ENCODE measurements at places on chromosomes 1 and 21.

GRCh38 chr1:151372058-151372934 lies at the start of gene SELENBP1:
Gene SELENBP1 (minus strand): TSS chr1:151372705. CDS start chr1:151372641, 64 bp downstream.
- DNase-seq, result no peak

GRCh38 chr1:34982820-34983376 lies 2.2 kb downstream of the TMEM35B start:
- DNase-seq, result no peak

- DNase-seq, result no peak
Observed at GRCh38 chr1:158485455-158485854, 13.4 kb downstream of the OR10R2 start.

DNA sequence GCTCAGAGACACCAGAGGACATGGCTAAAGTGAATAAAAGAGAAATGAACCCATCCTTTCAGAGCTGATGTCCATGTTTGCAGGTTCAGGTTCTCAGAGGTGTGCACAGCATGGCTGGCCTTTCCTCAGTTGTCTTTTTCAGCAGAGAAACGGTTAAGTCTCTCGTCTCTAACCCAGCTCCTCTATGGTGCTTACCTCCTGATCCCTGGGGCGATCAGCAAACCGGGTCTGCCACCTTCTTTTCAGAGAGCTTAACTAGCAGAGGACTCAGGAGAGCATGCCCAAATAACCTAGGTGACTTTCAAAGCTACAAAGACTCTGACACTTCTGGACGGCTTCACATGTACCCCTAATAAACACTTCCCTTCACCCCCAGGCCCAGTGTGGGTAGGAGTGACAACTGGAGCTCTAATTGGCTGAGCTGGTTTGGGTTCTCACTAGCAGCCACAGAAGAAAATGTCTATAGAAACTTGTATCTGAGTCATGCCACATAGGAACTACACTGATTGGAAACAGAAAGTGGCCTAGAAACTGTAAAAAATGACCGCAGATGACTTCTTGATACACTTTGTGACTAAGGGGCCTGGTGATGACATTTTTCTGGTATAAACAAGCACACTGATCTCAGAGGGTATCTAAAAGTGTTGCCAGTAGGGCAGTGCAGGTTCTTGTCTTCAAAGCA lies at the start of gene AIM2:
AIM2 (minus strand) TSS at position 329 of the 682 bp plus-strand sequence. CDS start 3,267 bp downstream, outside the sequence.
- DNase-seq, result peak; percentile 71

DNA sequence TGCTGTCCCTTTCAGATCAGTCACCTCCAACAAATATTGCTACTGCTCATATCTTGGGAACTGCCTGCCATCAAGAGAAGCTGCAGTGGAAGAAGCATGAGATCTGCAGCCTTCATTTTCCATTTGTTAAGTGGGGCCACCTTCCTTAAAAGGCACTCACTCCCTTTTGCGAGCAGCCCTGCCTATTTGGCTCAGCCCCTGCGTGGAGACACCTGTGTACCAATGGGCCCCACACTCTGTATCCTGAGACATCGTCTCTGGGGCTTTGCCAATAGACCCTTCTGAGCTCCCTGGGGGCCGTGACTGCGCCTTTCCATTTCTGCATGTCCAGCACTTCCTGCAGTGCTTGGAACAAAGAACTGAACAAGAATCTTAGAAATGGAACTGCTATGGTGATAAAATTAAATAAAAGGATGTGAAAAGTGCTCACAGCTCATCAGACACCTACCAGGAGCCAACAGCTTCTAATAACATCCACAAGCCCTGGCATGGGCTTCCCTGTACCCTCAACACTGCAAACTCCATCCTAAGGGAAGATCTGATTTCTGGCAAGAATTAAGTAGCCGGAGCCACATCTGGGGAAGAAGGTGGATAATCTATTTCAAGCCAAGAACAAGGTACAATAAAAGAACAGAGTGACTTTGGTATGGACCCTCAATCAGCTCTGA lies 36.7 kb downstream of the PARP1 start:
- DNase-seq, result no peak

GRCh38 chr1:204075890-204076846 lies 3.3 kb downstream of the SOX13 start:
- DNase-seq, result no peak

GRCh38 chr21:35896060-35896459 lies 164.3 kb downstream of the SETD4 start:
- no peak for DNase-seq

GRCh38 chr1:167538657-167539056 lies 14.9 kb downstream of the CREG1 start:
- DNase-seq, result no peak

DNA sequence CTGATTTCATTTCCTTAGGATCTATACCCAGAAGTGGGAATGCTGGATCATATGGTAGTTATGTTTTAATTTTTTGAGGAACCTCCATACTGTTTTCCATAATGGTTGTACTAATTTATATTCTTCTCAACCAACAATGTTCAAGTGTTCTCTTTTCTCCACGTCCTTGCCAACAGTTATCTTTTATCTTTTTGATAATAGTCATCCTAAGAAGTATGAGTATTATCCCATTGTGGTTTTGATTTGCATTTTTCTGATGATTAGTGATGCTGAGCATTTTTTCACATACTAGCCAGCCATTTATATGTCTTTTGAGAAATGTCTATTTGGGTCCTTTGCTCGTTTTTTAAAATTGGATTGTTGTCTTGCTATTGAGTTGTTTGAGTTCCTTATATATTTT lies 38.5 kb downstream of the ABCD3 start:
- no peak for DNase-seq

GRCh38 chr1:30244801-30245200 lies 478.6 kb downstream of the MATN1 start:
- no peak for DNase-seq

- DNase-seq, result no peak
Observed at GRCh38 chr1:84587099-84587498, 12.9 kb upstream of the CTBS start.

GRCh38 chr1:220504329-220504728 lies 23.6 kb upstream of the MARK1 start:
- no peak for DNase-seq

- DNase-seq, result no peak
Observed at GRCh38 chr1:169701261-169702005, 10.0 kb downstream of the SELL start.

DNA sequence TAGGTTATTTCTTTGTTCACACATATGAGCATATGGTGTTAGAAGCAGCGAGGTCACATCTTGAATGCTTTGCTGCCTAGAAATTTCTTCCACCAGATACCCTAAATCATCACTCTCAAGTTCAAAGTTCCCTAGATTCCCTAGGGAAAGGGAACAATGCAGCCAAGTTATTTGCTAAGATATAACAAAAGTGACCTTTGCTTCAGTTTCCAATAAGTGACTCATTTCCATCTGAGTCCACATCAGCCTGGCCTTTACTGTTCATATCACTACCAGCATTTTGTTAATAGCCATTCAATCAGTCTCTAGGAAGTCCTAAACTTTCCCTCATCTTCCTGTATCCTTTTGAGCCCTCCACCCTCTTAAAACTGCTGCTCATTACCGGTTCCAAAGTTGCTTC lies 1502.5 kb downstream of the KCNT2 start:
- no peak for DNase-seq

DNA sequence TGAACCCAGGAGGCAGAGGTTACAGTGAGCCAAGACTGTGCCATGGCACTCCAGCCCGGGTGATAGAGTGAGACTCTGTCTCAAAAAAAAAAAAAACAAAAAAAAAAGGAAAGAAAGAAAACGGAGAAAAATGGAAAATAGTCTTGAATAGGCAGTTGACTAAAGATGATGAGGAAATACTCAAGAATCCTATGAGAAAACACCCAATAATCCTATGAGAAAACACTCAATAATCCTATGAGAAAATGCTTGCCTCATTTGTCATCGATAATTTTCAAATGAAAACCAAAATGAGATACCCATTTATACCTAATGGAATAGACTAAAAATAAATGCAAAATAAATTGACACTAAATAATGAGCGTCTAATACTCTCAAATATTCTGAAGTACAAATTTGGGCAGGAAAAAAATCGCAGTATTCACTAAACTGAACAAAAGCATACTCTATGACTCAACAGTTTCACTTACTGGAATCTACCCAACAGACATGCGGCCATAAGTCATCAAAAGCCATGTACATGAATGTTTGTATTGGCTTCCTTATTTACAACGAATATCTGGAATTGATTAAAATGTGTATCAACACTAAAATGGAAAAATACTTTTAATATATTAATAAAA lies 733.9 kb upstream of the CHRM3 start:
- DNase-seq, result no peak

DNA sequence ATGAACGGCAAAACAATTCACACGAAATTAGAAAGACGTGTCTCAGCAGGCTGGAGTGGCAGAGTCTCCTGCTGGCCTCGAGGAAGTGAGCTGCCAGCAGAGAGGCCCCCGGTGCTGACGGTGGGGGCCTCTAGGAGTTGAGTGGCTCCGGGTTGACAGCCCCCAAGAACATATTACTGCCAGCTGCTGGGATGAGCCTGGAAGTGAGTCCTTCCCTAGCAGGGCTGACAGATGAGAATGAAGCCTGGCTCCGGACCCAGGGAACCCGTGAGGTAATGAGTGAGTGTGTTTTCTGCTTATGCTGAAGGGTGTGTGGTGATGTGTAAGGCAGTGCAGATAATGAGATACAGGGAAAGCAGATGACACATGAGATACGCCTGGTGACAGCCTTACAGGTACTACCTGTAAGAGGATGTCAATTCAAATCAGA lies 23.5 kb upstream of the LRRC47 start:
- DNase-seq, result no peak

DNA sequence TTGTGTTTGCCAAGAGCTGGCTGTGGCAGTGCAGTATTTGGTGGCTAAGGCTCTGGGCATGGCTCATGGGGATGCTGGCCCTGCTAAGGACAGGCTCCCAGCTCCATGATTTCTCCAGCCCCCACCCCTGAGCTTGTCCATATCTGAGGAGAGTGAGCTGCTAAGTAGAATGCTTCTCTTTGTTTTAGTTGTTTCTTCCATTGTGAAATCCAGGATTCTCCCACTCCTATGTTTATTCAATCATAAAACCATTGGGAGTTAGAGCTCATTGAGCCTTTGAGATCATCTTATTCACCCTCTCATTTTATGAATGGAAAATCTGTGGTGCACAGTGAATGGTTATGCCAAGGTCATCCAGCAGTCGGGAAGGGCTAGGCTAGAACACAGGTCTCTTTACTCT lies 188.8 kb downstream of the TNR start:
- no peak for DNase-seq

DNA sequence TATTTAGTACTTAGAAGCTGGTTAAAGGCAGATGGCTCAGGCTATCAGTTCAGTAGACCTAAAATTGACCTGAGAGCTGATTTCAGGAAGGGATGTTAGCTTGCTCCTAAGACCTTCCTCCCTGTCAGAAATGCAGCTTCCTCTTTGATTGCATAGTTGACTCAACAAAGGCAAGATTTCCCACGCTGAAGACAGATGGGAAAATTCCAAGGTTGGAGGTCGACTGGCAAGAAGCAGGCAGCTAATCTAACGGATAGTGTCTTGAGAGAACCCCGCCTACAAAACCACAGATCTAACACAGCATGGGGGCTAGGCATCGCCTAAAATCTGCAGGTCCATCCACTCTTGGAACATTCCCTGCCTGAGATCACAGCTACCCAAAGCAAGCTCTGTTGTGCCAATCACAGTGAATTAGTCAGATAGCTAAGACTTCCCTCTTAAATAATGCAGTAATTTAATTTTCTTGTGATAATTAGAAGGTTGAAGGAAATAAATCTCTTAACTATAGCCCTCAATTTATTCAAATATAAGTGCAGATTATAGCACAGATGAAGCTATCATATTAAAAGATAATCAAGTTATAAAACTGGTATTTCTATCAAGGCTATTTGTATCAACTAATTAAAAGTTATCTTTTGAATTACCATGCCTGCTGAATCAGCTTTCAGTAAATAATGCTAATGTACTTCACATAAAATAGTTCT lies 357.8 kb upstream of the SGIP1 start:
- DNase-seq, result no peak

- no peak for DNase-seq
Observed at GRCh38 chr1:231318015-231318355, 19.7 kb downstream of the EXOC8 start.

GRCh38 chr1:162316187-162316586 lies 60.5 kb downstream of the SPATA46 start:
- no peak for DNase-seq

DNA sequence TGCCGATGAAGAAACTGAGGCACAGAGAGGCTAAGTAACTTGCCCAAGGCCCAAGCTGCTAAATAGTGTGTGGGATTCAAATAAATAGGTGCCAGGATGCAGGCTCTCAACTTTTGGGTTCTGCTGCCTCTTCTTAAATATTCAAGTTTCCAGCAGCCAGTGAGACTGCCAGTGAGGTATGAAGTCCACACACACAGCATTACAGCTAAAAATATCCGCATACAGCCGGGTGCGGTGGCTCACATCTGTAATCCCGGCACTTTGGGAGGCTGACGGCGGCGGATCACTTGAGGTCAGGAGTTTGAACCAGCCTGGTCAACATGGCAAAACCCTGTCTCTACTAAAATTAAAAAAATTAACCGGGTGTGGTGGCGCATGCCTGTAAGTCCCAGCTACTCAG lies 78.4 kb upstream of the DIRAS3 start:
- DNase-seq, result no peak

- no peak for DNase-seq
Observed at GRCh38 chr1:10339815-10340214, 59.0 kb upstream of the PGD start.

DNA sequence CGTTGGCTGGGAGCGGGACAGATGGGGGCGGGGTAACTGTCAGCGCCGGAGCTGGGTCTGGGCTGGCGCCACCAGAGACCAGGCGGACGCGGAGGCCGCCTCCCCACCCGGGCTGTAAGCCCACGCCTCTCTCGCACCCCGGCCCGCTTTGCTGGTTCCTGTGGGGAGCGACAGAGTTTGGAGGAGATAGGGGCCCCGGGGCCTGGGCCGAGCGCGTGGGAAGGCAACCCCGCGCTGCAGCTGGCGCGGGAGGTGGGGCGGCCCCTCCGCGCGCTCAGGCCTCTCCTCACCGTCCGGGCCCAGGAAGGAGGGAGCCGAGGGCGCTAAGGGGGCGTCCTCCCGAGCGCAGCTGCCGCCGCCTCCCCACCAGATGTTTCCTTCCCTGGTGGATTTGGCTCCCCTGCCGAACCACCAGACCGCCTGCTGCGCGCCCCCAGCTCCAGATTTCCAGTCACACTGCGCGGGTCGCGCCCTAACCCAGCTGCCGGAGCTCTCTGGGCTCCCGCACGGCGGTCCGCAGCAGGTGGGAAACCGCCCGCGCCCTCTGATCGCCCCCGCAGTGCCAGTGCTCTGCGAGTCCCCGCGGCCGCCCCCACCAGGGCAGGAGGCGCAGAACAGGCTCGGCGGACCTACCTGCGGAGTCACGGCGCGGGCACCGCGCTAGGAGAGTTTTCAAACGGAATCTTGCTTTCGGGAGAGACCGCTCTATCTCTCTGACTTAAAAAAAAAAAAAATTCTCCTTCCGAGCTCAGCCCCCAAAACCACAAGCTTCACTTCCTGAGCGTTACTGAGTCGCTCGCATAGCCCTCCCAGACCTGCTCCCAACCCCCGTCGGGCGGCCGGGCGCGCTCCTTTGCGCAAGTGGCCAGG lies 1.1 kb downstream of the GFI1 start:
- DNase-seq, result peak; percentile 94

Measured in activated CD8-positive, alpha-beta memory T cell treated with anti-CD3 and anti-CD28 coated beads, Interleukin-2, amount 50 U/mL, for 48 hours (primary cell).